ENCODE measurements at places on chromosomes 6 and 20.

DNA sequence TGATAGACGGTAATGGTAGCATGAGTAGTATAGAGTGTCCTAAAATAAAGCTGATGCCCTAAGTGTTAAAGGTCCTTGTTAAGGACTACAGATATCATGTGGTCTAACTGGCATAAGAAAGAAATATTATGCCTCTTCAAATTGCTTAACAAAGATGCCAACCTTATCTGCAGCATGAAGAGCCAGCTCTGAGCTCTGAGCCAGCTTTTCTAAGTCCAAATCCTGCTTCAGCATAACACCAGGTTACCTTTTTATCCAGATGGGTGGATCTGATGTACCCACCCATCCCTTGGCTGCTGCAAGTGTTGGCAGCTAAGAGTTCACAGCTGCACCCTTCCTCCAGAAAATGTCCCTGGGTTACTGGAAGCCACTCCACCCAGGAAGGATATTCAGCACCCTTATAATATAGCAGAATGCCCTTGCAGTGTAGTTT is 83.8 kb downstream of the TENT5A start:
- DNase-seq, result no peak

DNA sequence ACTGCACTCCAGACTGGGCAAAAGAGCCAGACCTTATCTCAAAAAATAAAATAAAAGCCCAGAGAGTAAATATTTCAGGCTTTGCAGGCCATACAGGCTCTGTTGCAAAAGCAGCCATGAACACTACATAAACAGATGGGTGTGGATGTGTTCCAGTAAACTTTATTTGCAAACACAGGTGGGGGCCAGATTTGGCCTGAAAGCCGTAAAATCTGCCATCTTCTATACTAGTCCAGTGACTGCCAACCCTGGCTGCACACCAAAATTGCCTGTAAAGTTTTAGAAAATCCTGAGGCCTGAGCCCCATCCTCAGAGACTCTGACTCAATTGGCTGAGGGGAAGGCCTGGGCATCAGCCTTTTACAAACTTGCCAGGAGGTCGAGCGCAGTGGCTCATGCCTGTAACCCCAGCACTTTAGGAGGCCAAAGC is 103.6 kb downstream of the ZMYND8 start:
- DNase-seq, result no peak

- no peak for DNase-seq
These were observed 42.9 kb downstream of the ARHGAP18 start for GRCh38 chr6:129667034-129667433.

- no peak for DNase-seq
These were observed 43.3 kb upstream of the EDN1 start for GRCh38 chr6:12246900-12247299.

DNA sequence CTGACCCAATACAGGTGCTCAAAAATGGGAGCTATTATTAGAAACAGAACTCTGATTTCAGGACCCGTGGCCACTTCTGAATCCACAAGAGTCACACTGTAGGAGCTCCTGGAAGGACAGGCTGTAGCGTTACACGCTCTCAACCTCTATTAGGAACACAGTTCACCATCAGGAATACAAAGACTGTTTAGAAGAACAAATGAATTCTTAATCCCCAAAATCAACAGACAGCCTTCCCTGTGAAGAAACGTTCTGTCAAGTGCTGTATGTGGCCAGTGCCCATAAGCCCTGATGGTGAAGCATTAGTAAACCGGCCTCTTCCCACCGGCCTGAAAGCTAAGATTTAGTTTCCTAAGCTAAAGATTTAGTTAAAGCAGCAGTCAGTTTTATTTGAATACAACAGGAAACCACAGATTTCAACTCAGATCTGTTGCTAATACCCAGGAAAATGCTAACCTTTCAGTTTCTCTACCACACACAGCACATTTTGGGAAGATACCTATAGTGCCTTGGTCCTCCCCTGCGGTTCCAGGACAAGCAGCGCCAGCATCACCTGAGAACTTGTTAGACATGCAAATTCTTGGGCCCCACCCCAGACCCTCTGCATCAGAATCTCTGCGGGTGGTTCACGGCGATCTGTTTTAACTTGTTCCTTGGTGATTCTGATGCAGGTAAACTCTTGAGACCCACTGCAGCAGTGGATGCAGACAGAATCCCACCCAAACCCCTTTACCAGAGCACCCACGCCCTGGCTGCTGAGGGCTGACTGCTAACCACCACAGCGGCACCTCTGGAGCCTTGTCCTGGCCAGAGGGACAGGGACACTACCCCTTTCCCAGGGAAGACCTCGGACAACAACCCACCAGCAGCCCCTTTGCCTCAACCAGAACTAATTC is 33.4 kb downstream of the MTRES1 start:
- no peak for DNase-seq

DNA sequence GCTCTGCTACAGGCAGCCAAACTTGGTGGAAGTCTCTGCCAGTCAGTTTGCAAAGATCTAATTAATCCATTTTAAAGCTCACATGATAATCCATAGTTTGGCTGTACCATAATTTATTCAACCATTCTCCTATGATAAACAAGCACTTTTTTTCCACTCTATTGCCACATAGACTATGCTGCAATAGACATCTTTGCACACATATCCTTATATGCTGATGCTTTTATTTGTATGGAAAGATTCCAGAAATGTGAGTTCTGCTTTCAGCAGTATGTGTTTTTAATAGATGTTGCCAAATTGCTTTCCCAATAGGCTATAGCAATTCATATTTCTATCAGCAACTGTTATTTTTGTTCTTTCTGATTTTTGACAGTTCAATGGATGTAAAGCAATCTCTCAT is 628.0 kb downstream of the KIF16B start:
- DNase-seq, result no peak

DNA sequence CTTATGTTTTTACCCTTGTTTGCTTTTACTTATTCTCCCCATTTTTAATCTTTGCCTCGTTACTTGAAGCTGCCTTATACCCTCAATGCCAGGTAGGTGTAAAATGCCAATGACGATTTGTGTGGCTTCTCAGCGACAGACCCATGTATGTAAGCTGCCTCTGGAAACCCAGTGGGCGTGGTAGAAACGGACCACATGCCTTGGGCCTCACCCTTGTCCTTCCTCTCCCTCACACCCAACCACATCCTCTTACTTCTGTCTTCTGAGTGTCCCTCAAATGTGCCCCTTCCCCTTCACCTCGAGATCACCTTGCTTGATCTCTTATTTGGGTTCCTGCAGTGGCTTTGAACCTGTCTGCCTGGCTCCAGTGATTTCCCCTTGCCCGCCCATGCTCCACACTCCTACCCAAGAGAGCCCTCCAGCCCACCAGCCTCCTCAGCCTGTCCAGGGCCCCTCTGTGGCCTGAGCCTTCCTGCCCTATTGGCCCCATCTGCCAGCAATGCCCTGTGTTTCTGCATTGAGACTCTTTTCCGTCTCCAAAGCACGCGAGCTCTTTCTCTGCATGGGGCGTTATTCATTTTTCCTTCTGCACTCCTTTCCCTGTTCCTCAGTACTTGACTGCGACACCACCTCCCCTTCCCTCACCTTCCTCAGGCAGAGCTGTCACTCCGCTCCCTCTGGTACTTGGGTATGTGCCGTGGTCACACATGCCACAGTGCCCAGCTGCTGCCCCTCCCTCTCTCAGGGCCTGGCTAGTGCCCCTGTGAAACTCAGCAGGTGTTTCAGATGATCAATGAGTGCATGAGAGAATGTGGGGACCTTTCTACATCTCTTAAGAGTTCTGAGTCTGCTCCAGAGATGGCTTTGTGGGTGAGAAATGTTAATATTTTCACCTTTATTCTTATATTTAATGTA is 115.4 kb downstream of the SLX4IP start:
- no peak for DNase-seq

DNA sequence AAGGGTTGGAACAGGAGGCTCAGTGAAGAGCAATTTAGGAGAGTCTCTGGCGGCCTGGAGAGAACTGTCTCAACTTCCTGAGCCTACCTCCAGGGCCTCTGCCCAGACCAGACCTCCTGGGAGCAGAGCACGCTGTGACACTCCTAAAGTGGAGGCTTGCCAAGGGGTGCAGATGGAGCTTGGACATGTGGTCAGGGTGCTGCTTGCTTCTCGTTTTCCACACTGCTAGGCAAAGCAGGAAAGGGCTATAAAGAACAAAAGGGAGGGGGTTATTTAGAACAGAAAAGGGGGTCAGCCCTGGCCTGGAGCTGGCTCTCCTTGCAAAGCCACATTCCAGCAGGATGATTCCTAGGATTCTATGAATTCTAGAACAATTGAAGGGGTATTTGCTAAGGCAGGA is 145.7 kb upstream of the GGTLC1 start:
- no peak for DNase-seq

DNA sequence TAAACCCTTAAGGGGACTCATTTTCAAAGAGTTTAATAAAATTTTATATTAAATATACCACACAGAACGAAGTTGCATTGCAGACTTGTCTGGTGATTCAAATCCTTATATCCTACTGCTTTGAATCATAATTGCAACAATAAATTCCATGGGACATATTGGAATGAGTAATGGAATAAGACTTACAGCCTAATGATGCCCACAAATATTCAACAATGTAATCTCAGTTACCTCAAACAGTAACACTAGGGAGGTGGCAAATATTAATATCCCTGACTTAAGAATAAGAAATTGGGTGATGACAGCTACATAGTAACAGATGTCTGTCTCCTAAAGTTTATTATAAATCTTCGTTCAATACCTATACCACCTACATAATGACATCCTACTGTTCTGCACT is 52.6 kb downstream of the BMP5 start:
- no peak for DNase-seq

GRCh38 chr6:118780668-118781067 is 113.3 kb upstream of the ASF1A start:
- no peak for DNase-seq

DNA sequence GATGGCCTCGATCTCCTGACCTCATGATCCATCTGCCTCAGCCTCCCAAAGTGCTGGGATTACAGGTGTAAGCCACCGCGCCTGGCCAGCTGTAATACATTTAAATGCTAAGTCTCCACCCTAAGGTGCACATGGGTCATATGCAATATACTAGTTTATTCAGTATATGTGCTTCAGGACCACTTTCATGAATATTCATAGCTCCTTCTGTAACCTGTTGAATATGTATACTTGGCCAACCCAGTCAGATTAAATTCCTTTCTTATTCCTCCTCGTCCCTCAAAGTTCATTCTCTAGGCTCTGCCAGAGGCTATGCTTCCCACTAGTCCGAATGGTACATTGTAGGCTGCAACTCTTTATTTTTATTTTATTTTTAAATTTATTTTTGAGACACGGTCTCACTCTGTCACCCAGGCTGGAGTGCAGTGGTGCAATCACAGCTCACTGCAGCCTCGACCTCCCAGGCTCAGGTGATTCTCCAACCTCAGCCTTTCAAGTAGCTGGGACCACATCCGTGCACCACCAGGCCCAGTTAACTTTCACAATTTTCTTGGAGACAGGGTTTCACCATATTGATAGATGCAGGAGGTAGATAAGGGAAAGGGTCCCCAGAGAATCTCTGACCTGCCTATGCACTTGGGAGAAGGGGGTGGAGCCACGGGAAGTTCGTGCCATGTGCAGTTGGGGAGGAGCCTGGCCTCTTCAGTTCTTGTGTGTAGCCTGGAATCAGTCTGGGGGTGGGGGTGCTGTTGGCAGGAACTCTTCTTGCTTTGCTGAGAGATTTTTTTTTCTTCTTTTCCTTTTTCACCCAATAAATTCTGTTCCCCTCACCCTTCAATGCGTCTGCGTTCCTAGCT is 41.3 kb upstream of the DDR1 start:
- DNase-seq, result no peak

- peak; percentile 75 for DNase-seq
These were observed 326.7 kb upstream of the NOX3 start for GRCh38 chr6:155782320-155782731.

GRCh38 chr20:50392138-50392866 is 117.9 kb upstream of the PTPN1 start:
- DNase-seq, result no peak

DNA sequence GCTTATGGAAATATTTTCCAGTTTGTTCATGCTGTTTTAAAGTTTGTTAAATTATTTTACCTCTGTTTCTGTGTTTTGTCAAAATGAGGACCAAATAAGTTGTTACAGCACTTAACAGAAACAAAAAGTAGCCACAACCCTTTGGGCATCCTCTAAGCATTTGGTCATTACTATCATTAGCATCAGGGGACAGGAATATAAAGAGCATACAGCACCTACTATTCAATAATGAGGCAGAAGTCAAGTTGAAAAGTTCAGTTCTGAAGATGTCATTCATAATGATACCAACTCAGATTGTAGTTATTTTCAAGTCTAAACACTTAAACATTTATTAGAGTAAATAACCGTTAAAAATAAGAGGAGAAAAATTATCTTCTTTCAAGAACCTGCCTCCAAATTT is 862.3 kb upstream of the FLRT3 start:
- no peak for DNase-seq

DNA sequence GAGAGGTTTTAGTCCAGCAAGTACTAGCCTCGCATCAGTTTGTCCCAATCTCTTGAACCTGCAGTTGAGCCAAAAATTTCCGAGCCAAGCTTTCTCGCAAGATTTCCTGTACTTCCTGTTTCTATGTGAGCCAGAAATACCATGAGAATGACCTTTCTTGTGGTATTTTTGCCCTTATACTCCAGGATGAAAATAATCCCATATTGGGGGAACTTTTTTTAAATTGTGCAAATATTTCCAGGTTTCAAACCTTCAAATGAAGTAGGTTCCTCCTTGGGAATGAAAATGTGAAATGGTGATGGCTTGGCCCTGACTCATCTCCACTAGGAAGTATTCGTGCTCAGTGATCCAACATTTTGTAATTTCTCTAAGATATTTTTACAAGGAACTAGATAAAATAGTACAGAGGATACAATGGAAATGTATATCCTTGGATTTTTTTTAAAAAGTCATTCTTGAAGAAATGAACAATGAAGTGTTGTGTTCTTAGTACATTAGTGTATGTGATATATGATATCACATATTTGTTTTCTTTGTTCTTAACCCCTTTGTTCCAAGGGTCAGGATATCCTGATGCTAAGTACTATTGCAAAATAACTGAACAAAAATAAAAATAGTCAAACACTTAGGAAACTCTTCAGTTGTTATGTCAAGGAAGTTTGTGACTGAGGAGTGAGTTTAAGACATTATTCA is 184.0 kb downstream of the PDE7B start:
- DNase-seq, result no peak

- no peak for DNase-seq
These were observed 91.9 kb upstream of the TMEM30A start for GRCh38 chr6:75376347-75377024.

DNA sequence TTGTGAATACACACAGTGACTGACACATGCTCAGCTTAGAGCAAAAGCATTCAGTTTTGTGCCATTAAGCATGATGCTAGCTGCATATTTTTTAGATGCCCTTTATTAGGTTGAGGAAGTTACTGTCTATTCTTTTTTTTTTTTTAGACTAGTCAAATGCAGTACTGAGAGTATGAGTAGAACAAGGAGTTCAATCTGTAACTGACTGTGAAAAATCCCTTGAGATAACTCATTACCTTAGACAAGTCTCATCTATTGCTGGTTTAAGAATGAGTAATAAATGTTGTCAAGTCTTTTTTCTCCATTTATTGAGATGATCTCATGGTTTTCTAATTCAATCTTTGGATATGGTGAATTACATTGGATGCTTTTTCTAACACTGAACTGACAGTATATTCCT is 23.2 kb downstream of the AHI1 start:
- no peak for DNase-seq
